ENCODE measurements at places on chromosomes 6 and 20. TPM values are rescaled to one million over a fixed set of nuclear protein-coding genes. Genes with fewer than 3 reads are reported as not detected.

DNAH8 gene
- total RNA-seq: not detected

SOX4 gene
- total RNA-seq: 5.6 TPM

CLDN20 gene
- not detected for total RNA-seq

TBX18 gene
- 85.4 TPM for total RNA-seq

KIAA1755 gene
- 45.4 TPM for total RNA-seq

PSORS1C2 gene
- total RNA-seq: not detected

HLA-DQB2 gene
- total RNA-seq: 2.4 TPM

METTL24 gene
- 27.6 TPM for total RNA-seq

YTHDF1 gene
- total RNA-seq: 31.8 TPM

PLCB1 gene
- total RNA-seq: 16.3 TPM

CALHM5 gene
- 16.7 TPM for total RNA-seq

ADAM33 gene
- 177 TPM for total RNA-seq

BICRAL gene
- total RNA-seq: 18.8 TPM

NEU1 gene
- 26.0 TPM for total RNA-seq

ZSCAN16 gene
- total RNA-seq: 0.81 TPM

MEA1 gene
- total RNA-seq: 49.6 TPM

TUBB gene
- 243 TPM for total RNA-seq

HRH3 gene
- total RNA-seq: not detected

PNPLA1 gene
- total RNA-seq: not detected

MTHFD1L gene
- 52.8 TPM for total RNA-seq

OR12D3 gene
- total RNA-seq: not detected

OR14J1 gene
- not detected for total RNA-seq
